ENCODE measurements at places on chromosomes 3 and 15.

DNA sequence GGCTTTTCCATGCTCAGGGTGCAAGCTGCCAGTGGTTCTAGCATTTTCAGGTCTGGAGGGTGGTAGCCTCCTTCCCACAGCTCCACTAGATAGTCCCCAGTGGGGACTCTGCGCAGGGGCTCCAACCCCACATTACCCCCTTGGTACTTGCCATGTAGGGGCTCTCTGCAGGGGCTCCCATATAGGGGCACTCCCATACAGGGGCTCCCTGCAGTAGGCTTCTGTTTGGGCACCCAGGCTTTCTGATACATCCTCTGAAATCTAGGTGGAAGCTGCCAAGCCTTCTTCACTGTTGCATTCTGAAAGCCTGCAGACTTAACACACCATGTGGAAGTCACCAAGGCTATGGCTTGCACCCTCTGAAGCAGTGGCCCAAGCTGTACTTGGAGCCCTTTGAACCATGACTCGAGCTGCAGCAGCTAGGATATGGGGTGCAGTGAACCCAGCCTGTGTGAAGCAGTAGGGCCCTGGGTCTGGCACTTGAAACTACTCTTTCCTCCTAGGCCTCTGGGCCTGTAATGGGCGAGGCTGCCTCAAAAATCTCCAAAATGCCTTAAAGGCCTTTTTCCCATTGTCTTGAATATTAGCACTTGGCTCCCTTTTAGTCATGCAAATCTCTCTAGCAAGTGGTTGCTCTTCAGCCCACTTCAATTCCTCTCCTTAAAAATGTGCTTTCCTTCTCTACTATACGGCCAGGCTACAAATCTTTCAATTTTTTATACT is 96.4 kb downstream of the TPRA1 start:
- DNase-seq, result no peak

GRCh38 chr3:126711121-126711760 is 7.2 kb downstream of the CHCHD6 start:
- no peak for DNase-seq

GRCh38 chr3:131020122-131020693 is 6.4 kb downstream of the ASTE1 start:
- no peak for DNase-seq

DNA sequence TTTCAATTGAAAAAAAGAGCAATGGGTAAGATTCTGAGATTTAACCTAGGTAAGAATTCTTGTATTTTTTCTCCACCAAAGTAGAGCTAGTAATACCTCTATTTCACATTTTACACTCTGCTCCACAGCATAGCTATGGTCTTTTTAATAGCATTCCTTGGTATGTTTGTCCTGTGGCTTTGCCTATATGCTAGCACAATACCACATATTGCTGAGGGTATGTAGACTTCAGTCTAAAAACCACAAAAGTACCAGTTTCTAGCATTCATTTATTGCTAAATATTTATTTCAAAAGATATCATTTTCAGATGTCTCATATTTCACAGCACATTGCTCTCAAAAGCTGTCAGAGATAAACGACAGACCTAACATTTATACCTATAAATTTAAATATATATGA is 18.2 kb upstream of the EOGT start:
- DNase-seq, result no peak

GRCh38 chr3:152615681-152616080 is 219.2 kb upstream of the P2RY1 start:
- no peak for DNase-seq

DNA sequence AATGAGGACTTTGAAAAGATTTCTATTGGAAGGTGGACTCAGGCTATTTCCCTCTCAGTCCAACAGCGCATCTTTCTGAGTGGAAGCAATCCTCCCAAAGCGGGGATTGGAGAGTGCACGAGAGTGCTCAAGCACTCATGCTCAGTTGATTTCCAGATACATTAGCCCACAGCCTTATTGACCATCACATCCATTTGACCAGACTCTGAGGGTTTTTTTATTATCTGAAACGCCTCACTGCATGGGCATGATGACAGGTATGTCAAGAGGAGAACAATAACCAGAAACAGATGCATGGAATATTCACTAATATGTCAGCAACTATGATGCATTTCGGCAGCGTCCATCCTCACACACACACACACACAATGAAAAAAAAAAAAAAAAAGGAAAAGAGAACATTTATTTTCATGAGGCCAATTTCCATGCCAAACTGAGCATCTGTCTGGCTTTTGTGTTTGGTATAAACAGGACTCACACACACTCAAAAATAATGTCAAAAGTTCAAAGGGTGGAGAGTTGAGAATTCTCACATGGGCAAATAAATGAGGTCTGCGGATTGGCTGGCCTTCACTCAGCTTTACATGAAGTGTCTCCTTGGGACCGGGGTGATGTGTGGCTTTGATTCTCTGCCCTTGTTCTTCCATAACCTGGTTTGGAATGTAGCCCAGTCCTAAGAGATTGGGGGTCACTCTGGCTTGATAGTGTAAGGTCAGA is 371.6 kb downstream of the MCTP2 start:
- no peak for DNase-seq

DNA sequence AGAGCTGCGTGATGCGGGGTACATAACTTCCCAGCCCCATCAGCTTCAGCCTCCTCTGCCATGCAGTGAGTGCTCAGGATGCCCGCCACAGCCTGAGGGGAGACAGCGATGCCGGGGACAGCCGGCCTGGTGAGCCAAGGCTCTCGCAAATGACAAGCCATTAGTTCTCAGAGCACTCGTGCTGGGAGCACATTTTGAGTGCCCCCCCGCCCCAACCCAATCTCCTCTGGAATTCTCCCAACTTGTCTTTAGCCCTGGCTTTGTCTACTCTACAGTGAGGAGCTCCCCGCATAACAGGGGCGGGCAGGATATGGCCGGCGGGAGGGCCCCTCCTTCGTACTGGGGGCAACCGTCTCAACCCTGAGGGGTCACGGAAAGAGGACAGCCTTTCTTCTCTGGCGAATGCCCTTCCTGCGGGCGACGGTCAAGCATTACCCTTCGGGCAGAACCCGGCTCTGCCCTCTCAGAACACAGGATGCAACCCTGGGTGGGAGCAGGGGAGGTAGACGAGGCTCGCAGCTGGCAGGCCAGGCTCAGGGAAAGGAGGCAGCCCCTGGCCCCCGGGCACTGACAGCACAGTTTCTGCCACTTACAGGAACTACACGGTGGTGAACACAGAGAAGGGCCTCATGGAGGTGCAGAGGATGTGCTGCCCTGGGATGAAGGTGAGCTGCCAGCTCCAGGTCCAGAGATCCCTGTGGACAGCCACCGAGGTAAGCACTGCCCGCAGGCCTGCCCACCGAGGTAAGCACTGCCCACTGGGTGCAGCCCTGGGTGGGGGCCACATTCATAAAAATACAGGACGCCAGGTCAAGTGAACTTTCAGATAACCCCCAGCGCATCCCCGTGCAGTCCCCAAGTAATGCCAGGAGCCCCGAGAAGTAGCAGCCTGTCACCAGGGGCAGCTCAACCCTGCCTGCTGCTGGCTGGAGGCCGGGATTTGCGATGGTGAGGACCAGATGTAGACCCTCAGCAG is 141.7 kb downstream of the LRRK1 start:
- DNase-seq, result no peak

- DNase-seq, result peak; percentile 63
Observed at GRCh38 chr3:114179575-114179974, 723 bp upstream of the DRD3 start.

DNA sequence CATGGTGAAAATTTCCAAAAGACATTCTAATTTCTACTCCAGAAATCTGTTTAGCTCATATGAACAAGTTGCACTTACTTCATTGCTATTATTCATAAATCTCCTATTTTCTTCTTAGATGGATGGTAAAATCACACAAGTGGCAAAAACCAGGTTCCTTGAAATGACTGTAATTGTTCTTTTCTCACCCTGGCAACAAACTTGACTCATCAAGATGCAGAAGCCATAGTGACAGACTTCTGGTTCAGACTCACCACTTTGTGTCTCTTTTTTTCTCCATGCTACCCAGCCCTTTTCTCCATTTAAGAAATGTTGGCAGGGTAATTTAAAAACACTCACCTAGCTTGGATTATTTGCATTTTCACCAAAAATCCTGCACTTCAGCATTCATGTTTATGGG is 82.1 kb downstream of the LRRC28 start:
- no peak for DNase-seq

DNA sequence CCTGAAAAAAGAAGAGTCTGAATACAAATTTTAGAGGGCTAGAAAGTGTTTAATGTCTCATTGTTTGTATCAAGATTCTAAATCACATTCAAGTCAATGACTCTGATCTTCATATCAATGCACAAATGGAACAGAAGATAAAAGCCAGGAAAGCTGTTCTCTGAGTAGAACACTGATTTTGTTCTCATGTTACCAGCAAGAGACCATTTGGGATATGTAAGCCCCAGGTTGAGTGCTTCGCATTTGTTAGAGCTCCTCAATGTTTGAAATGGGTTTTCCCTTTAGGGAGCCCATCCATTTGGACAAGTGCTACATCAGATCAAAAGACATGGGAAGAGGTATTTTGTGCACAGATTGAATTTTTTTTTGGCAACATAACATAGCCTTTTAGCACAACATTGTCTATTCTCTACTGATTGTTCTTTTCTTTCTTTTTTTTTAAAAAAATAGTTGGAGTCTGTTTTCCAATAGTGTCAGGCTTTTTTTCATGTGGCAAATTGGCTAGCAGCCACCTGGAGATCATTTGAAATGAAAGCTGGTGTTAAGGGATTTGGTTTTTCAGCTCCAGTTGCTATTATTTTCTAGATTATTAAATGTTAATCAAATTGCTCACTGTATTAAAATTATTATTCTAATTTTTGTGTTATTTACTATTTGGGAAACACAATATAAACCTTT is 74.5 kb upstream of the ZPLD1 start:
- peak; percentile 45 for DNase-seq

DNA sequence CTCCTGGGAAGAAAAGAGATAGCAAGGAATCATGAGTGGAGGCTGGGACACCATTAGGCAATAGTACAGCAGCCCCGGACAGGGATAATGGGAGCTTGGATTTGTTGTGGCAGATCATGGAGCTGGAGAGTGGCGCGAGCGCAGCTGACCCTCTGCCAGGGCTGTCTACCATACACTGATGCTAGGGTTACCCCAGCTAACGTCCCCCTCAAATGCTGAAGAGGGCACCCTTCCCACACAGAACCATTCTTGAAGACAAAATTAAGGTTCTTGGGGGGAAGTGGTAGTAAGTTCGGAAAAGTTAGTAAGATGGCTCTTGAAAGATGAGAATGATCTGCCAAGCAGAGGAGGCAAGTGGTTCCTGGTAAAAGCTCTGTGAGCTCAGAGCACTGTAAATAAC is 61.1 kb downstream of the ST3GAL6 start:
- DNase-seq, result no peak

DNA sequence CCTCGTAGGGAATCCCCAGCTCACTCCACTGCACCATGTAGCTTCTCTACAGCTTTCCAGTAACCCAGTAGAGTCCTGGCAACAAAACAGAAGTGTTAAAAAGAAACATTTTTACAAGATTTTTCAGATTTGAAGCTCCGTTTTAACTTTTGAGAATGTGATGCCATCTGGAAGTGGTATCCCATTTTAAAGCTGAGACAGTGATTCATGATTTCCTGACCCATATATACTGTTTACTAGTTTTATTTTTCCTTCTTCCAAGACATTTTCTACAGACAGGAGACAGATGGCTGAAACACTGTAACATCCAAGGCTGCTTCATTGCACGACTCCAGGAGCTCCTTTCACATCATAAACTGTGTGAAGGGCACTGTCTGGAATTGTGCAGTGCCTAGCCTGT is 30.3 kb upstream of the KCNAB1 start:
- no peak for DNase-seq

DNA sequence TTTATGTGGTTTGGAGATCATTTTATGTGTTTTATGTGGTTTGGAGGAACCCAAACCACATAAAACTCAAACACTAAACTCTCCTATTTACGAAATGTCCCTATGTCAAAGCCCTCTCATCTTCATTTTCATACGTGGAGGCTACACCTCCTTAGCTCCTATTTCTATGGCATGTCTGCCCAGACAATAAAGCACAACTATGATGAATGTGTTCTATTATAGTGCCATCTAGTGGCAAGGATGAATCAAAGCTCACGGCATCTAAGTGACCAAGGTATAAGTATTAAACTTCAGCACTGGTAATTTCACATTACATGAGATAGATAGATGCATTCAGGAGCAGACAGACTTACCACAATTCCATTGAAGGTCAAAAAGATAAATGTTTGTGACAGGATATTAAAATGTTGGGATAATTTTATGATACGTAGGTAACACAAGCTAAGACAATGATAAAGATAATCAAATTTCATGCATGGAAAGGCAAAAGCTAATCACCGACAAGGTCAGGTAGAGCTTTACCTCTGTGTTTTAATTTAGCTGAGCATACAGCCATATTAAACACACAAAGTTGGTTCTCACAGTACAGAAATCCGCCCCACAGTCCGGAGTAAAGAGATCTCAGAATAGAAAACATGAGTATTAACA is 130.6 kb upstream of the FHIT start:
- DNase-seq, result no peak

GRCh38 chr3:63967675-63968611 is 55.4 kb downstream of the PSMD6 start:
- DNase-seq, result peak; percentile 81

DNA sequence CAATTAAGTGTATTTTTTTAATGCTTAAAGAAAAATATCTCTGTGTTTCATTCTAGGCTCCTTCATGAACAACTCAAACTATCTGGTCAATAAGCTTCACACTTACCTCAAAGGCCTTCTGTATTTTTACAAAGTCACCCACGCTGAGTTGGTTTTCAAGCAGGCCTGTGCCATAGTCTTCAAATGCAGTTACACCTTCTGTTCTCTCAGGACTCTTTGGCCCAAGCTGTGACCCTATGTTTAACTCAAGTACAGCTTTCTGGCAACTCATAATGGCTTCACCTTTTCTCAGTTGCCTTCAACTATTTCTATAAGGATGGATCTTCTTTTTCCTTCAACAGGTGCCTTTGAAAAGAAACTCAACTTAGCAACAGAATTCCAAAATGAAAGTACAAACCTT is 587 bp downstream of the WDR49 start:
- no peak for DNase-seq

GRCh38 chr15:52191207-52191606 is at the start of gene GNB5:
Gene GNB5 (minus strand): TSS chr15:52191392. CDS start chr15:52184676, 6,716 bp downstream.
- no peak for DNase-seq

GRCh38 chr3:172135820-172136219 is 96.4 kb downstream of the FNDC3B start:
- DNase-seq, result no peak

DNA sequence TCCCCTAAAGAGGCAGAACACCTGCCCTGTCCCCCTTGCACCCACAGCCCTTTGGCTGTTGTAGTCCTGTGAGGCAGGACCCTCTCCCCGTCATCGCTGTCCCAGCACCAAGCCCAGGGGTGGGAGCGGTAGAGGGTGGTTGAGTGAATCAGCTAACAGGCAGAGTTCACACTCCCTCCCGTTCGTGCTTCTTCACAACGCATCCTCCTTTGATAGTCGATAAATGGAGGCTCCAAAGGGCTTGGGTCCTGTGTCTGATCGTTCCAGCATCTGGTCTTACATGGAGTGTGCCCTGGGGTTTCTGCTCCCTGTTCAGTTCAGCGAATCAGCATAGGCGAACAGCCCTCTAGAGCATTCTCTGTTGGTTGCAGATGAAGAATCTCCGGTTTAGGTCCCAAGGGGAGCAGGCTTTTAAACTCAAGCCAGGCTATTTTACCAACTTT is 820 bp upstream of the HMCES start:
- no peak for DNase-seq

GRCh38 chr15:47708161-47708980 is 8.9 kb upstream of the SEMA6D start:
- no peak for DNase-seq

Data from NCI-H446 (cell line).